Activated naive CD4-positive, alpha-beta T cell treated with anti-CD3 and anti-CD28 coated beads, Interleukin-2, amount 50 U/mL, for 72 hours (primary cell): ENCODE measurements at places on chromosomes 12 and 14. TPM values are rescaled to one million over a fixed set of nuclear protein-coding genes. Genes with fewer than 3 reads are reported as not detected.

- DNase-seq: peak; percentile 53
Measured at GRCh38 chr12:2692080-2692479, 102.7 kb upstream of the FKBP4 start.

GRCh38 chr12:89345830-89346740 is 6.2 kb downstream of the DUSP6 start:
- DNase-seq: no peak

DNA sequence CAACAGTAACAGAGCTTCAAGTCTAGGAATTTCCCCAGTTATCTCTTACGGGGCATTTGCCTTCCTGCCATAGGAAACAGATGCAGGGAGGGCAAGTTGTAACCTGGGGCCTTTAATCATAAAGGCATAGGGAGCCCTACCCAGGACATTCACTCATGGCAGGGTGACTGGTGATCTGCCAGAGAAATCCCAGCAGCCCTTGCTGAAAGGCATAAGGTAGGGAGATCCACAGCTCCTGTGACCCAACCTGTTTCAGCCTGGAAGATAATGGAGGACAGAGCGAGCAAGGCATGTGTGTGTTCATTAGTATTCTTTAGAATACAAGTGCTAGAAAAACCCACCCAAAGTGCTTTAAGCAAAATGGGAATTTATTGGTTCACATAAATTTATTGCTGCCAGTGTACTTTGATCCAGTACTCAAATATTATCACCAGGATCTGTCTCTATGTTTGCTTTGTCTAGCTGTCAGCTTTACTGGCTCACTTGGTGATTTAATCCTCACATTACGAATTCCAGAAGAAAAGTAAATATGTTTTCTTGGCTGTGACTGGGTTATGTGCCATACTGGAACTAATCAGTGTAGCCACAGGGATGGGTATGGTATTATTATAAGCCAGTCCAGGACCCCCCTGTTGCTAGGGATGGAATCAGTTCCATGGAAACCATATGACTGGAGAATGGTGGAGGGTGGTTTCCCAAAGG is 21.1 kb upstream of the AKAP6 start:
- DNase-seq: no peak

GRCh38 chr12:79624378-79624777 is 66.4 kb downstream of the PAWR start:
- DNase-seq: no peak

- no peak for DNase-seq
Measured at GRCh38 chr14:38868399-38869290, 234.4 kb downstream of the SEC23A start.

DNA sequence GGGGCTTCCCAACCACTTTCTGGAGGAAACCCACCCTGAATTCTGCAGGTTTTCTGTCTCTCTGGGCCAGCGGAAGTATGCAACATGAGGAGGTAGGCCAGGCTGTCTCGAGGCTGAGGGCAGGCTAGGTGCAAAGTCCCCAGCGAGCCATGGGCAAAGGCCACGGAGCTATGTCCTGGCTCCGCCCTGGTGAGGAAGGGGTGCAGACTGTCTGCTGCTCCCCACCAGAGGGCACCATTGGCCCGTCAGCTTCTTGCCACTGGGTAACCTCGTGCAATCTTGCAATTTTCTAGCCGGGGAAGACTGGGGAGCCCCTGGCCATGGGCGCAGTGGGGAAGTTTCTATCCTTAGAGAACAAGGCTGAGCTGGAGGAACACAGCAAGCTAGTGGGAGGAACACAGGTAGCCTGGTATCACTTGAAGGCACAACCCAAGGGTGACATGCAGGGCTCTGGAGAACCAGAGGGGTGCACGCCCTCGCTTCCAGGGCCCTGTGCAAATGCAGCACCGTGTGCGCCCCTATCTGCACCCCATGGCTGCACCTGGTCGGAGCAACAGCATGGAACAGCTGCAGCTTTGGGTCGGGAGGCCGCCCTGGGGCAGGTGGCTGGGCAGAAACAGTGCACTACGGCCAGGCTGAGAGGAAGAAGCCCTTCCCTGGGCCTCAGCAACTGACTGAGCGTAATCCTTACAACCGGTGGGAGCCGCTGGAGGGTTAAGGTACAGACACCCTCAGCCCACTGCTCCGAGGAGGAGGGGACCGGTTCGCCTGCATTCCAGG is 27.6 kb upstream of the RPLP0 start:
- DNase-seq: peak; percentile 90

DNA sequence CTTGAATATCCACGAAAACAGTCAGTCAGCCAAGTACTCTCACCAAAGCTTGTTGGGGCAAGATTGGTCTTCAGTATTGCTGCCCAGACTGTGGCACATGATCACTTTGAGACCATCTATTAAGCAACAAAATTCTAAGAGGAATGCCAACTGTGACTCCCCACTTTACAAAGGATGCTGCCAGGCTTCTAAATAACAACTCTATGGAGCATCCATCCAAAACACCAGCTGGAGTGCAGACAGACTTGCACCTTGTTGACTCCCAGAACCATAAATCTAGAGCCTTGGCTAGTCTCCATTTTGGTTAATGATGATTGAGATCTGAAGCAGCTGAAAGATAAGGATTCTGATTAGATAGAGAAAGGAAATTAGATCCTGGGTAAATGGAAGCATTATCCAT is 132.8 kb downstream of the DIO2 start:
- DNase-seq: no peak

DNA sequence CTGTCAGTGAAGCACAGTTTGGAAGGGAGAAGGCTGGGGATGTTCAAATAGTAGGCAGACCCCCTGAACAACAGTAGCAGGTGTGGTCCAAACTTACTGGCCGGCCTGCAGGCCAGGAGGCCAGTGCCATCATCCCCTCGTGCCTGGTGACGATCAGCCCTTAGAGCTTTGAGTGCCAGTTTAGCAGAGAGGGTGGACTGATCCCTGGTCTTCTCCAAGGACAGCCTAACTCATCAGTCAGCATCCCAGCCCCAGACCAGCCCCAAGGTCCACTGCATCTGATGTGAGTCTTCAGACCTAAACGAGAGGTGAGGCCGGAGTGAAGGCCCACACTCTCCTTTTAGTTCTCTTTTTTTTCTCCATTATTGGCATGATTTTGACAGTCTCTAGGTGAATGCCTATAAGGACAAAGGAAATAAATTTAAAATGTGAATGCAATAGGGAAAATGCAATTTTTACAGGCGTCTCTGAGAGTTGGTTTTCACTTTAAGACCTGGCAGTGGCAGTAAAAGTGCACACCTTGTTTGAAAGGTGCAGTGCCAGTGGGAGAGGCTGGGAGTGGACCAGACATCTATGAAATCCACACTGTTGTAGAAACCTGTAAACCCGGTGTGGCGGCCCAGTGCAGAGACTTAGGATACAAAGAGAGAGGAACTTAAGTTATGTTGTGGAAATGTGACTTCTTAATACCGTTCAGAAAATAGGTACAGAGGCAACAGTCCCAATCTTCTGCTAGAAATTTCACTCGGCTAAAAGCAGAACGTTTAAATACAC is 311.2 kb downstream of the CACNA1C start:
- no peak for DNase-seq

- no peak for DNase-seq
Measured at GRCh38 chr12:69056743-69057515, 124.0 kb upstream of the CPM start.

DNA sequence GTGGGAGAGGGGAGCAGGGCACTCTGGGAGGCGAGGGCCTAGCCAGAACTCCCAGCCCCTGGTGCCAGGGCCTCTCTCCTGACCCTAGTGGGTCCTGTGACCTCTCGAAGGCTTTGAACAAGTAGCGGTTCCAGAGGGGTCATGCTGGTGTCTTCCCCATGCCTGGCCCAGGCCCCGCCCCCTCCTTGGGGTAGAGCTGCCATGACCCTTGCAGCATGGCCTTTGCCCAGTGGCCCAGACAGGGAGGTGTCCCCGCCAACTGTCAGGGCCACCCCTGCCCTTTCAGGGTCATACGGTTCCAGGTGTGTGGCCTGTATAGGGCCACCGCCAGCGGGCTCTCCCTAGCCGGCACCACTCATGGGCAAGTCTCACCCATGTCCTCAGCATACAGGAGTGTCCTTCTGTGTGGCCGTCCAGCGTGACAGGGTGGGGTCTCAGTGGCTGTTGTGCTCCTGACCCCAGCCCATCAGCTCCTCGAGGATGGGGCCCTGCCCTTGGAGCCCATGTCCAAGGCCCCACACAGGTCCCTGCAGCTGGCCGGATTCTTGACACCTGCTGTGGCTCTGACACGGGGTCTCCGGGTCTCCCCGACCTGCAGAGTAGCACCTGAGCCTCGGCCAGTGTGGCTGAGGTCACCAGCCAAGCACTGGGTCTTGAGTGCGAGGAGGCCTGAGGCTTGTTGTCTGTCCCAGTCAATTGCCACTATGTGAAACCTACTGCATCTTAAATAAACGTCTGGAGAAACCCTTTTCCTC is 34.6 kb downstream of the PACS2 start:
- DNase-seq: no peak

DNA sequence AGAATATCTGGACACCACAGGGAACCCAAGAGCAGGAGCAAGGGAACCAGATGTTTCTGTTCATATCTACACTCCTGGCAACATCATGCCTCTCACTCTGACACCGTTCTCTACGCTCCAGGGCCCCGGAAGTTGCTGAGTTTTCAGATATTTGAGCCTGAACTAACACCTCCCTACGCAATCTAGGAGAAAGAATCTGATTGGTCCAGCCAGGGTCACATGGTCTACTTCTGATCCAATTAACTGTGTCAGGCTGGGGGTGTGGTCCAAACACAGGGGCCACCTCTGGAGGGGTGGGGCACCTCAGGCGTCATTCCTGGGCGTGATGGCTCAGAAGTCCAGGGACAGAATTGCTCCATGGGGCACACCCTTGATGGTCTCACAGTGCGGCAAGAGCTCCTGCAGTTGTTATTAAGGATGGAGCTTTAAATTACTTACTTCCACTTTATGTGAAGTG is 165.5 kb downstream of the PTPN11 start:
- DNase-seq: no peak

DNA sequence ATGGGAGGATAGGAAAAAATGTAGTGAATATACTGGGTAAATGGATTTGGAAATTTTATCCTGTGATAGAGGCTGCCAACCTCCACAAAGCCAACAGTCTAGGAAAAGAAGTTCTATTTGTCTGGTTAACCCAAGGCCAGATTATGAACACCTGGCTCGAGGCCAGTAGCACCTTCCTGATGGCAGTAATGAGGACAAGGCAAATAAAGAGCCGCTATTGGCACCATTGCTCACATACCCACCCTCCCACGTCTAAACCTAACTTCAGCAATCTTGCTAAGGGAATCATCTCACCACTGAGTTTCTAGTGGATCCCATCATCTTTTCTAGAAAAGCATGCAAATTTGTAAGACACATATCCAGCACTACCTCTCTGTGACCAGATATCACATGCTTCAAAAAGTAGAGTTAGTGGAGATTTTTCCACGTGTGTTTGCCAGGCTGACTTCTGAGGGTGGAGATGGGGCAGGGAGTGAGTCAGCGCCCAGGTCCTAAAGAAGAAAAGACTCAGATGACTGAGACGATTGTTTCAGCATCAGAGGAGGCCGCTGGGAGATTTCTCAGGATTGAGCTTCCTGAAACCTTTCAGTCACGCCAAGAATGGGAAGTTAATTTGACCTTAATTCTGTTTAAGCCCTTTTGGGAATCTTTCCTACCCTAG is 362.9 kb downstream of the EMP1 start:
- no peak for DNase-seq

The TROAP gene
- total RNA-seq: 67.4 TPM

The KRT82 gene
- not detected for total RNA-seq

DNA sequence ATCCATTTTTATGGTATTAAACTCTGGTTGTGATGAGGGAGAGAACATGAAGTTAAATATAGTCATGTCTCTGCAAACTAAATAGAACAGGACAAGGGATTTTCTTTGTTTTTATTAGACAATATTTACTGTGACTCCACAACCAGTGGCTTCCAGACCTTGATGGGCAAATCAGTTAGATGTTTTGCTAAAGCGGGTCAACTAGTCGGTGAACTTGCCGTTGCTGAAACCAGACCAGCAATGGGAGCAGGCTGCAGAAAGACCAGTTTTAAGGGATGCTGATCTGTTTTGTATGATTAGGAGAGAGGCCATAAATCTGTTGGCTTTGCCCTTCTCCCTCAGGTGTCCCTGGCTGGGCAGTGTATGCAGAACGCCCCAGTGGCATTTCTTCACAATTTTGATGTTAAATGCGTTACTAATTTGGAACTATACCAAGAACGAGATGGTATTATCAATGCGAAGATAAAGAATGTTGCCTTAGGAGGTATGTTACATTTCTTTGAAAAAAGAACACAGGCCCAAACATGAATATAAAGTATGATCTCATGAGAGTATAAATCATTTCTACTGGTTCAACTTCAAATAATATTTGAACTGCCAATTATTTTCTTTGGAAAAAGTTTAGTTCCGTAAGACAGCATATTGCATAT is 19.4 kb downstream of the TCTN2 start:
- DNase-seq: no peak

DNA sequence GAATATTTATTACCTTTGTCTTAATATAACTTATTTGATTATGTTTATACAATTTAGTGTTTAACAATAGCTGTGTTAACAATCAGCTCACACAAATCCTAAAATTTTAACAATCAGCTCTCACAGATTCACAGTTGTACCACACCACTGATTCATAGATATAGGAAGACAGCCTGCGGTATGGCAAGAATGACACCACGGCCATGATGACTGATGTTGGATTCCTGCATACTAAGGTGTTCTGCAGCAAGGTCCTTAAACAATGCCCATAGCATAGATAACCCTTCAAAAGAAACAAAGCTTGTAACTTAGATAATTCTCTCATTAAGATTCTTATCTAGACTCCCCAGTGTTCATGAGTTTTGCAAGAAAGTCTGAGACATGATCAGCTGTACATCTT is 3.9 kb upstream of the PYROXD1 start:
- no peak for DNase-seq

GRCh38 chr14:44804391-44804790 is 157.4 kb downstream of the KLHL28 start:
- DNase-seq: no peak

The BBOF1 gene
- total RNA-seq: 0.64 TPM

DNA sequence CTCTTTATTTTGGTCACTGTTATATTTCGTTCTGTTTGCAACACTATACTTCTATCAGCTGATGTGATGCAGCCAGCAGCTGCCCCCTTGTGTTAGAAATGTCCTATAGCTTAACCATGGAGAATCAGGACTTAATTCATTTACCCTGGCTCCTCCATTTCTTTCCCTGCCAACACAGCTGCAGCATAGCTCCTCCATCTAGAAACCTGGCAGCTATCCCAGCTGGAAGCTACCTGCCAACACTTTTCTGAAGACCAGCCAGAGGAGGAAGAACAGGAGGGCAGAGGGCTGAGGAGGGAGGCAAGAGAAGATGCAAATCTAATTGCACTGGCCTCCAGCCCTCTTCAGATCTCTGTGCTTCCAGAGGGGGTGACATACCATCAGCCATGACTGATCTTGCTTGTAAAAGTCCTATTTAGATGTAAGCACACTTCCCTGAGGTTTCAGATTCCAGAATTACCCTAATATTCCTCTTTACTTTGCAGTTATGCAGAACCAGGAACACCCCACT is 156.8 kb upstream of the TMEM260 start:
- no peak for DNase-seq

The PAX9 gene
- not detected for total RNA-seq

The B4GALNT1 gene
- total RNA-seq: 3.2 TPM

DNA sequence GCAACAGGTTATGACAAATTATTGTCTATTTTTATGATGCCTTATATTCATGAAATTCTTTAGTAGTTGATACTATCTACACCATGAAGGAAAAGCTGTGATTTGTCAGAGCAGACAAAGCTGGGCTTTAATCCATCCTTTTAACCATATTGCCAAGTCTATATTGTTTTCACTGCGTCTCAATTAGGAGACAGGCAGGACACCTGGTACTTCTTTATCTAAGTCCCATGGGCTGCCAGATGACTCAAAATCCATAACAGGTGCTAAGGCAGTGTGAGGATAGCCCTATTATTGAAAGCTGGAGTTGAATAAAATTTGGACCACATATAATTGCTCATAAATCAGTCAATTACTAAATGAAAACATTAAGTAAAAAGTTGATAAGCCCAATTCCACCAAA is 22.6 kb downstream of the INSM2 start:
- DNase-seq: no peak
